HuH-7.5 (cell line): ENCODE measurements at places on chromosomes 2 and 18.

DNA sequence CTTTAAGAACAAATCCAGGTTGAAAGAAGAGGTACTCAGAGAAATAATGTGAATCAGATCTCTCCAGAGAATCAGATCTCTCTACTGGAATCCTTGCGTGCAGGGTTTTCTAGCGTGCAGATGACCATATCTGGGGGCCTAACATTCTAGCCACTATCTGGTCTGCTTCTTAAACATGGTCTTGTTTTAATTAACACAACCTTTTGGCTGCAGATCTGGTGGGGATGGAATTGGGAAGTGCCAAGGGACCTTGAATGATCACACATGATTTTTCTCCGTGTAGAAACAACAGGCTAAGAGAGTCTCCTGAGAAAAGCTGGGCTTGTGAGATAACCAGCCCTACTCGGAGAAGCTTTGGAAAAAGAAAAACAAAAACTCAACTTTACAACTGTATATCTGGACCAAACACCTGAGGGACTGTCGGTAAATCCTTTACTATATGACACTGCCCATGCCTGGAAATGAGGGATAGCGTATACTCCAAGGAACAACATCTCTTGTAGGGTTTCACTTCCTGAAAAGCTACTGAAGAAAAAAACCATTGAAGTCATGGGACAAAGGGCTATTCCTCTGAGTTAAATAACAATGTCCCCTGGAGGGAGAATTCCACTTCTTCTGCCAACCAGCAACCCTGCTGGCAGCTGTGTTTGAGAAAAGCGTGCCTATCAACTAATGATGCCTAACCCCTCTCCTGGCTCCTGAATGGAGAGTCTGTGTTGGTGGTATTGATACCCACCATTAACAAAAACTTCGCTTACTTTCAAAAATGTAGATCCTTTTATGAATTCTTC is 171.0 kb upstream of the REV1 start:
- no peak for DNase-seq

DNA sequence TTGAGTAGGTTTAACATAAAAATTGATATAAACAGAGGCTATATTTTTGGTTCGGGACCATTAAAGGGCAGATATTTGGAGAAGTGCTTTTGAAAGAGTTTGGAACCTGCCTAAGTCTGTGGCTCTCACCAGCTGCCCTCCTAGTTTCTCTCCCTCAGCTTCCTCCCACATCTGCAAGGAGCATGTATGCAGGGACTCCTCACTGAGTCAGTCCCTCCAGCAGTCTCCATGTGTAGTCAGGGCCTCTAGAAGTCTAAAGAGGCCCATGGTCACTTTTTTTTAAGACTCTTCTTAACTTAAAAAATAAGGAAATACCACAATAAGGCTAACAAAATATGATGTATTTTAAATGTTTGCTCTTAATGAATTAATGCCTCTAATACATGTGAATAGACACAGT is 220.0 kb upstream of the TANK start:
- DNase-seq = no peak

DNA sequence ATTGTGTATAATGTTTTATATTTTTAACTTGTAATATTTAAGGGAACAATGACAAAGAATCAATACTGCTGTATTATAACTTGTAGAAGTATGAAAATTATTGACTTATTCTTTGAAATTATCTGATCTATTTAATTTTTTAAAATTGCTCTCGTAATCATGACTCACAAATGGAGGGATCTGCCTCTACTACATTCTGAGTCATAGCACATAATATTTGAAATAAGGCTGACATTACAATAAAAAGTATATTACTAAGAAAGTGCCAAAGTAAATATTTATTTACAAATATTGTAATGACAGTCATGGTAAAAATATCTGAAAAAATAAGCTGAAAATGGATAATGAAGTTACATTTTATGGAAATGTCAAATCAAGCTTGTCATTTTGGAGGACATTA is 1144.6 kb upstream of the CDH2 start:
- DNase-seq = no peak

- peak; percentile 31 for DNase-seq
Observed at GRCh38 chr18:44033144-44033701, 647.5 kb upstream of the SETBP1 start.

DNA sequence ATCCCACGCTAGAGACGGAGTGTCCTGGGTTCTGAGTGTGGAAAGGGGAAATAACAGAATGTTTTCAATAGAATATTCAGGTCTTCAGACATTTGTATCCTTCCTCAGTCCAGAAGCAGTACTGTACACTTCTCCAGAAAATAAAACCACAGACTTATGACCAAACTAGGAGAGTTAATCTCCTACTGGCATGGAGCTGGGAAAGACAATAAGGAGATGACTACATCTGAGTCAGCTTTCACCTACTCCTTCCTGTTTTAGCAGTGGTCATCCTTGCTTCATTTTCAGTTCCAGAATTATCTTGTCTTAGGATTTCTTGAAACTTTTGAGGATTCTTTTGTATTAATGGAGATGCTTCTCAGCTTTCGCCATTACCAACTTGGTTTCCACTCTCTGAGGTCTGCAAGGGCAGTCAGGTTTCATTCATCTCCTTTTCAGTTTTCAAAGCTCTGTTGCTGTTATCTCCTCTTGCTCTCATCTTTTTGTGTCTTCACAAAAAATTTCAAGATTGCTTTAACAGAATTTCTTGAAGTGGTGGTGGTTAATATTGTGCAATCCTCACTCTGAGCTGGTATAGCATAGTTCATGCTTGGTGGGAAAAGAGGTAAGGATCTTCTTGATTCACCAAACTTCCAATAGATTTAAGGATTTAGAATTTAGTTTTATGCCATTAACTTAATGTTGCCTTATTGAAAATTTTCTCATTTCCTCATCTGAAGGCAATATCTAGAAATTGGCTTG is 23.7 kb upstream of the NR4A2 start:
- no peak for DNase-seq

GRCh38 chr2:230879271-230879882 is 14.6 kb downstream of the ITM2C start:
- DNase-seq = no peak
